ENCODE measurements at places on chromosomes 7 and 10. TPM values are rescaled to one million over a fixed set of nuclear protein-coding genes. Genes with fewer than 3 reads are reported as not detected.

PLAU gene
- 63.9 TPM for total RNA-seq

SAMD9 gene
- 18.4 TPM for total RNA-seq

AGMO gene
- 1.8 TPM for total RNA-seq

SPDYE11 gene
- not detected for total RNA-seq

SHTN1 gene
- 0.37 TPM for total RNA-seq
